ENCODE measurements at places on chromosomes 16 and 17.

- no peak for DNase-seq
Observed at GRCh38 chr16:66295213-66295612, 71.3 kb upstream of the CDH5 start.

DNA sequence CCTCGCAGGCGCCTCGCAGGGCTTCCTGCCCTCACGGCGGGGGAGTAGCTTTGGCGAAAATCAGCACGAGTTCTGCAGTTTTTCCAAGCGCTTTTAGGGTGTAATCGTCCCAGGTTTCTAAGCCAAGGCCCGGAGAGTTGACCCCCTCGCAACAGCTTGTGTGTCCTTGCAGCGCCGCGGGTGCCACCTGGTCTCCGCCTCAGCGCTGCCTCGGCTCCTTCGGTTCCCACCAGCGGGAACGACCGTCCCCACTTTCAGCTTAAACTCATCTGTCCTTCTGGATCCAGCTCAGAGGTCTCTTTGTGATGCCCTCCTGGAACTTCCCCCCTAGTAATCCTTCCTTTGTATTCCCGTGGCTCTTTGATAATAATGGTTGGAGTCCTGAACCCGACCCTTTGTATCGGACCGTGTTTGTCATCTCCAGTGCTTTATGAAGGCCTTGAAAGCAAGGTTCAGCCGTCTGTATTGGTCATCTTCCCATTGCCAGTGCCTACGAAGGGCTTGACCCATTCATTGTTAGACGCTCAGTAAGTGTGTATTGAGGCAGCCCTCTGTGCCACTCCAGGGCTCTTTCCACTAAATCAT, 858 bp upstream of the SMARCE1 start:
- peak; percentile 11 for DNase-seq

DNA sequence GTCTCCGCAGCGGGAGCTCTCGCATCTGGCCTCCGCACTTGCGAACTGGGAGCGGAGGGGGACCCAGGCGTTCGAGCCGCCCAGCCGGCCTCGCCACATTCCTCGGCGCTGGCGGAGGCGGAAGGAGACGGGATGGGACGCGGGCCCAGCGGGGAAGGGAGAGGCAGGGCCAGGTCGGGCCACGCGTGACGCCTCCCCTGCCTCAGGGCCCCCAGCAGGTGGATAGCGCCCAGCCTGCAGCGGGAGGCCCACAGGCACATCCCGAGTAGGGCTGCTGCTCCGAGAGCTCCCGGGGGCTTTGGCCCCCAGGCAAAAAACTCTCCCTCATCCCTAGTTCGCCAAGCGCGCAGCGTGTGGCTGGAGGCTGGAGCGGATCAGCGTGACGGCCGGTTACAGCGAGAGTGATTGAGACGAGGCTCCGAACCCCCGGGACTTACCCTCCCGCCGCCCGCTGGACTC, 800 bp downstream of the PLEKHH3 start:
- peak; percentile 62 for DNase-seq

DNA sequence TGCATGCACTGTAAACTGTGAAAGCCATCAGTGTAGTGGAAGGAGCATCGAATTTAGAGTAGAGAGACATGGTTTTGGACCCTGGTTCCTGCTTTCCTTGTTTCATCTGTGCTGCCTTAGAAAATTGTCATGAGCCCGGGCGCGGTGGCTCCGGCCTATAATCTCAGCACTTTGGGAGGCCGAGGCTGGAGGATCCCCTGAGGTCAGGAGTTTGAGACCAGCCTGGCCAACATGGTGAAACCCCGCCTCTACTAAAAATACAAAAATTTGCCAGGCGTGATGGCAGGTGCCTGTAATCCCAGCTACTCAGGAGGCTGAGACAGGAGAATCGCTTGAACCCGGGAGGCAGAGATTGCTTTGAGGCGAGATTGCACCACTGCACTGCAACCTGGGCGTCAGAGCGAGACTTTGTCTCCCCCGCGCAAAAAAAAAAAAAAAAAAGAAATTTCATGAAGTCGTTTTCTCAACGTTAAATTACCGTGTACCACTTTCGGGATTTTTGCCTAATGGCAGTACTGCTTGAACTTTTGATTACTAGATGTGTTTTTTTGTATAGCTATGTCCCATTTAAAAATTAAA, 912 bp downstream of the COQ7 start:
- DNase-seq: no peak

- DNase-seq: peak; percentile 20
Observed at GRCh38 chr16:89257281-89257731, 39.8 kb downstream of the ZNF778 start.

GRCh38 chr17:34312080-34312479, 7.2 kb upstream of the CCL8 start:
- peak; percentile 94 for DNase-seq

- DNase-seq: peak; percentile 93
Observed at GRCh38 chr17:27532269-27533263, 76.3 kb downstream of the KSR1 start.

GRCh38 chr17:78186692-78187595, at the start of the genes AFMID and TK1:
AFMID (plus strand) TSS chr17:78187362; CDS start chr17:78187371, 9 bp downstream.
TK1 (minus strand) TSS chr17:78187052; CDS start chr17:78186994, 58 bp downstream.
- peak; percentile 96 for DNase-seq

DNA sequence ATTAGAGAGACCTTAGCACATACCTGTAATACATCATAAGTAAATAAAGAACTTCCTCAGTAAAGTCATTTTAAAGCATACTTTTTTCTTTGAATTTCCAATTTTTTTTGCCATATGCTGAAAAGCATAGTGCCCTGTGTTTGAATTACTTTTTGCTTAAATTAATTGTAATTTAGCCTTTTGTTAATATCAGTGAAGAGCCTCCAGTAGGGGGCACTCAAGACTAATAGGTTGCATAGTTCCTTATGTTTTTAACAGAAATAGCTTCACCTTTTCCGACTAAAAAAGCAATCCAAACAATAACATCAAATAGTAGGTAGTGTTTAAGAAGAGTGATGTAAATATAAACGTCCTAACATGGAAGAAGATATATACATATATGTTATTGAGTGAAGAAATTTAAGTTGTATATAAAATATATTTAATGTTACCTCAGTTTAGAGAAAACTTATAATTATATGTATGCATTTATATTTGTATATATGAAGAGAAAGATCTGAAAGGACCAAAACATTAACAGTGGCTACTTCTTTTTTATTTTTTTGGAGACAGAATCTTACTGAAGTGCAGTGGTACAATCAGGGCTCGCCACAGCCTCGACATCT, 18.6 kb downstream of the RAD51C start:
- peak; percentile 57 for DNase-seq

- DNase-seq: no peak
Observed at GRCh38 chr17:30379303-30379902, 676 bp downstream of the CPD start.

DNA sequence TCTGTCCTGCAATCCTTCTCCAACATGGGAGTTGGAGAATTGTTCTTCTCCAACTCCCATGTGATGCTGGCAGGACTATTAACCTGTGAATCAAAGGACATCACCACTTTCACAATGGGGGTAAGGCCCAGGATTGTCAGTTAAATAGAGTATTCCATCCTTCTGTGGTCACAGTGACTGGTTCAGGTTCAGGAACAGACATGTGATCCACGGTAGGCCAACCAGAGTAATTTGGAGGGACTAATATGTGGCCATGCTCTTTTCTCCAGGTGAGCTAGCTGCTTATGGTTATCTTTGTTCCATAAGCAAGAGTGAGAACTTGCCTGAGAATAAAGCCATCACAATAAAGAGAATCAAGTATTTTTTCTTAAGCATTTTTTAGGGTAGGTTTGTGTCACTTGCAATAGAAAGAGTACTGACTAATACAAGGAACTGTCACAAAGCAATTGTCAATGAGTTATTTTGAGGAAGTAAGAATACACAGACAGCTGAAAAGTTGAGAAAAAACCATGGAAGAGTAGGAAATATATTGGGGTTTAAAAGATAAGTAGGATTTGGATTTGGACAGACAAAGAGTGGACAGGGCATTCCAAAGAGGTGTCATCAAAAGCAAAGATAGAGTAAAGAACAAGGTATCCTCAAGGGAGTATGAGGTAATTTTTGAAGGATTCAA, 63.4 kb downstream of the BRIP1 start:
- DNase-seq: no peak

DNA sequence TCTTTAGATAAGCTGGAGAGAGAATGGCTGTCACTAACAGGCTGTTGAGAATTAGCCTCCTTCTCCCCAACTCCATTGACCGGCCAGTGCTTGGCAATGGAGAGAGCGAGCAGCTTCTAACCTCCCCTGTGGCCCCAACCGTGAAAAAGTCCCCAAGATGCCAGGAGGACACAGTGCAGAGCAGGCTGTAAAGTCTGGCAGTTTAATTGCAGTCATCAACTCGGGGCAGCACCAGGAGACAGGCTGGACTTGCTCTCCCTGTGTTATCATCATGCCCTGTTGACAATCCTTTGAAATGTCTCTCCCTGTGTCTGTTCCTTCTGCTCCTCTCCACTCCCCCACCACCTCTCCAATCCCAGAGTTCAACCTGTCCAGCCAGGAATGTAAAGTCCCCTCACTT, 705 bp upstream of the CDRT4 start:
- no peak for DNase-seq

DNA sequence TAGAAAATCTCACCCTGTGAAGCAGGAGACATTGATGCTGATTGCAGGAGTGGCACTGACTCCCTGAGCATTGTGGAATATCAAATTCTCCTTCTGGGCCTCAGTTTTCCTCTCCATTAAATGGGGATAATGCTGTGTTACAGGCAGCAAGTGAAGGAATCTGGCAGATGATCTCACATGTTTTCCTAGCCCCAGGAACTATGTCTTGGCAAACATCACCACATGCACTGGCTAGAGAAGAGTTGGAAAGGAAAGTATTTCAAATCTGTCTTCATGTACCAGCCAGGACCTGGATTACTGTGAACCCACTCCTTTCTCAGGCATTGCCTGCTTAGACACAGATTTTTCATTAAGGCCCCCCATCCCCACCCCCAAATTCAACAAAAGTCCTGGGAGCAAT, 13.6 kb upstream of the CCL8 start:
- DNase-seq: no peak

GRCh38 chr16:85863384-85863774, 35.6 kb upstream of the IRF8 start:
- DNase-seq: peak; percentile 28

DNA sequence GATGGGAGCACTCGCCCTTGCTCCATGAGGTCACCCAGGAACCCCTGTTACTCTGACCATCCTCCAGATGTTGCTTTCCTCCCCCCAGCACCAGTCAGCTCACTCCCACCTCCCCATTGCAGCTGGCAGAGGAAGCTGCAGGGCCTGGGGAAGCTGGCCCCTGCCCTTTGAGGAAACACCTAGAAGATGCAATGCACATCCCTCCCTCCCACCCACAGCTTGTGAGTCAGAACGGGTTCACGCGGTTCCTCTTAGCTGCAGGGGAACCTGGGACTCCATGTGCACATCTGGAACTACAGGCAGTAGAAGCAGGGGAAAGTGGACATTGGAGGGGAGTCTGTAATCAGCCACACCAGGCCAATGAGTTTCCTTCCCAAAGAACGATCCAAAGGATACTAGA, 96.9 kb downstream of the KATNIP start:
- DNase-seq: peak; percentile 16

DNA sequence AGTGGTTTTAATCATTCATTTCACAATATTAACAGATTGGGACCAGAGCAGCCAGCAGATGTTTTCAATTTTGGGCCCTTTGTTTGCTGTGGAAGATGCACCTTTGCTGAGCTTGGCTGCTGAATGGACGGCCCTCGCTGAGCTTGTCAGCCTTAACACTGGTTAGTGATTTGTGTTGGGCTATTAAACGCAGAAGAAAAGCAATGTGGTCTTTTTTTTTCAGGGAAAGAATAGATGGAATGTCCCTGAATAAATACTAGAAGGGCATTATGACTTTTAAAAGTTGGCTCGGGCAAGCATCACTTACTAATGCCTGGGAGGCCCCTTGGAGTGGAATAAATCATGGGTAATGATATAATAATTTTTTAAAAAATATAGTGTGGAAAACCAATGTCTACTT, 297.0 kb downstream of the MAP2K6 start:
- no peak for DNase-seq

DNA sequence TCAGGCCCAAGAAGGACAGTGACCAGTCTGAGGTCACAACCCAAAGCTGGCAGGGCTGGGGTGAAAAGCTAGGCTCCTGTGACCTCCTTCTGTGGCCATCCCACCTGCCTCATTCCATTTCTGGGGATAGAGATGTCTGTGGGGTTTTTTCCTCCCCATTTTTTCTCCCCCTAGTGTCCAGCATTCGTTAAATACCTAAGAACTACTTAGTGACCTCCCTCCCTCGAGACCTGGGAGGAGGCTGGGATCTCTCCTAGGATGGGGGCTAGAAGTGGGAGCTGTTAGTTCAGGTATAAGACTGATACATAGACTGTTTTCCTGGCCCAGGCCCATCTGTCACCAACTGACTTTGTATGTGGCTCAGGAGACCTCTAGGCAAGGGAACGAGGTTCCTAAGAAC, 20.5 kb upstream of the STAC2 start:
- no peak for DNase-seq

- peak; percentile 80 for DNase-seq
Observed at GRCh38 chr16:48434653-48435317, 49.6 kb upstream of the SIAH1 start.

- no peak for DNase-seq
Observed at GRCh38 chr16:2228161-2228824, 4.9 kb downstream of the E4F1 start.

DNA sequence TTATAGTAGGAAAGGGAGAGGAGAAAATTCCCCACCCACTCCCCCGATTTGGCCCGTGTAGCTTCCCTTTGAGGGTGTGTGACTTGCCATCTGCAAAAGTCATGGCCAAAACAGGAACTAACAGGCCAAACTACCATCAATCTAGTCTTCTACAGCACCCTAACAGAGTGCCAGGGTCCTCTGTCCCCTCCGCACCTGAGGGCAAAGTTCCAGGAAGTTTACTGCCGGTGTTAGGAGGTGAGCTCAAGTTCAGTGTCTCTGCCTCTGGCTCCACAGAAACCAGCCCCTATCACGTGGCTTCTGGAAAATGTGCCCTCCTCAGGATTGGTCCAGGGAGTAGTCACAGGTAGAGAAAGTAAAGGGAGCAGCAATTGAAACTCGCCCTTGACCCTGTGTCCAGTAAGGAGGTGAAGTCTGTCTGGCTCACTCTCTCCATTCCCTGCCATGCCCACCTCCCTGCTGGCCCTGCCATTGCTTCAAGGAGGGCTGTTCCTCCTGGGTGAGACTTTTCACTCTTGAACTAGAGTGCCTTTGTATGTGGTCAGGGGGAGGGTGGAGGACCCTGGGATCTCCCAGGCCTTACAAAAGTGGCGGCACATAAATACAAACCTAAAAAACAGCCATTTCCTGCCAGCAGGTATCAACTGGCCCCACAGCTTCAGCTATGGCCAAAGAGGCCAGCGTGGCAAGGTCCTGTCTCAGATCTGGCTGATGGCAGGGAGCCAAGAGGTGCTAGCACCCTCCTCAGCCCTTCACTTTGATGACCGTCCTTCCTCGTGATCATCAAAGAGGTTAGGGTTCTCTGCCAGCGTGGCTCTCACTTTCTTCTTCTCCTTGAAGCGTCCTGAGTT, 5.3 kb downstream of the PRR15L start:
- no peak for DNase-seq

- DNase-seq: no peak
Observed at GRCh38 chr17:30926516-30926915, 4.8 kb downstream of the ADAP2 start.

GRCh38 chr17:14092808-14093207, 23.5 kb downstream of the COX10 start:
- DNase-seq: no peak
